Keratinocyte (primary cell): ENCODE measurements at places on chromosomes 5 and 9.

DNA sequence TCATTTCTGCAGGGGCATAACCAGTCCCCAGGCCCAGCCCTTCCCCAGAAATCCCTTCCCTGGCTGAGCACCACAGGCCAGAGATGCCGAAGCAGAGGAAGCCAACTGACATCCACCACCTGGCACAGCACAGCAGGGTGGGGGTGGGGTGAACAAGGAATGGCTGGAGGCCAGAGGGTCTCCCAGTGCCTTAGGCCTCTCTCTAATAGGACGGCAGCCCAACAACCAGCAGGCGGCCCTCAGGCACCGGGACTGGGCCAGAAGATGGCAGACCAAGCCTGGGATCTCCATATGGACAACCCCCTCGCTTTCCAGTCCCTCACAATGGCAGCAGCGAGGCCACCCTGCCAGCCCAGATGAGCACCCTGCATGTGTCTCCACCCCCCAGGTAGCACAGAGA is 13.2 kb downstream of the PDLIM4 start:
- no peak for DNase-seq

GRCh38 chr9:127919253-127919815 is 2.5 kb upstream of the ST6GALNAC4 start:
- DNase-seq = peak; percentile 97

GRCh38 chr9:92963831-92964606 is 16.7 kb downstream of the FGD3 start:
- DNase-seq = no peak

- no peak for DNase-seq
Measured at GRCh38 chr5:25107853-25108252, 463.1 kb upstream of the CDH10 start.

DNA sequence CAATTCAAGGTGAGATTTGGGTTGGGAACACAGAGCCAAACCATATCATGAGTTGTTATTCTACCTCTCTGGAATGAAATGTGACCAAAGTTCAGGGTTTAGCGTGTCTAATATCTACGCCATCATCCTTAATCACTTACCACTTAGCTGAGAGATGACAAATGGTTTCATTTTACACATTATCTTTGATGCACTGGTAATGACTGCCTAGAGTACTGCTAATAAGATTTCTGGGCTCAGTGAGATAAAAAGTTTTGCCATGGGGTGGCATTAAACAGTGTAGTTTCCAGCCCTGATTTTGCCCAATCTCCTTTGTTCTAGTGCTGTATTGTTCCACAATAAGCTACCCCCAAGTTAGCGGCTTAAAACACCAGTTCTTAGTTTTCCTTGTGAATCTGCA is 367.2 kb downstream of the MLLT3 start:
- no peak for DNase-seq

DNA sequence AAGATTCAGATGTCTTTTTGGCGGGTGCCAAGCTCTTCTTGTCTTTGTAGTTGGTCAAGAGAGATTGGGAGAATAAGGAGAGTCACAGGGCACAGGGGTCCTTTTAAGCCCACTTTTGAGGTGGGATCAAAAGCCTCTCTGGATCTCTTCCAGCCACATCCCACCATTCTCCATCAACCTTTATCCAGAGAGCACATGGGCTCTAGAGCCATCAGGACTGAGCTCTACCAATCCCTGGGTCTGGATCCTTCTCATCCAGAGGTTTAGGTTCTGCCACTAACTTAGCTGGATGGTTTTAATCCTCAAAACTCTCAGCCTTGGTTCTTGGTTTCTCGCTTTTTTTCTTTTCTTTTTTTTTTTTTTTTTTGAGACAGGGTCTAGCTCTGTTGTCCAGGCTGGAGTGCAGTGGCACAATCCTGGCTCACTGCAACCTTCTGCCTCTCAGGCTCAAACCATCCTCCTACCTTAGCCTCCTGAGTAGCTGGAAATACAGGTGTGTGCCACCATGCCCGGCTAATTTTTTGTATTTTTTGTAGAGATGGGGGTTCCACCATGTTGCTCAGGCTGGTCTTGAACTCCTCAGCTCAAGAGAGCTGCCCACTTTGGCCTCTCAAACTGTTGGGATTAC is 44.6 kb upstream of the MATR3 start:
- no peak for DNase-seq

GRCh38 chr5:127227881-127228280 is 62.7 kb upstream of the MEGF10 start:
- no peak for DNase-seq

DNA sequence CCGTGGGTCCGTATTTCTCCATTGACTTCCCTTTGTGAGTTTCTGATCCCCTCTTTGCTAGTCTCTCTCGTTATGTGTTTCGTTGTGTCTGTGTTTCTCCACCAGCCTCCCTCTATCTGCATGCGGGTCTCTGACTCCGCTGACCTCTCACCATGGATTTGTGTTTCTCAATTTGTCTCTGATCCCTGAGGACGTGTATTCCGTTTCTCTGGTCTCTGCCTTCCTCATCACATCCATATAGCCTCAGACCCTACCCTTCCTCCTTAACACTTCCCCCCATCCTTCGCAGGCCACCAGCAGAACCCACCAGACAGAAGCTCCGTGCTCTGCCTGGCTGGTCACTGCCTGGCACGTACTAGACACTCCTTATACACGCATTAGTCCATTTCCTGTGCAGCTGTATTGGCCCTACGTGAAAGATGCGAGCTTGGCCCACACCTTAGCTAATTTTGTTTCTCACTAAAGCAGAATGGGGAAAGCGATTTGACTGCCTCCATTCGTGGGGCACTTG is 631 bp downstream of the B4GALT7 start:
- DNase-seq = no peak

DNA sequence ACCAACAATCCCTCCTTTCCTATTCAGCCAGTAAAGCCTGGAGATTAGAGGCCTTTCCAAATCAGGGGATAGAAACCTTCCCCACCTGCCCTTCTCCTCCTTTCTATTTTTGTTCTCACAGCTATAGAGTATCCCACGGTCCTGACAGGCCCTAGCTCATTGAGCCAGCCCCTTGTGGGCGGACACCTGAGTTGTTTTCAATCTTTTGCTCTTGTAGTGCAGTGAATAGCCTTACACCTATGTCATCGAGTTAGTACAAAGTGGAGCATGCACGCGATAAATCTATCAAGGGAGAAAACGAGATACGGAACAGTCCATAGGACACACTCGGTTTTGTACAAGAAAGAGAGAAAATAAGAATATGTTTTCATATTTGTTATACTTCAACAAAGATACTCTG is 77.2 kb downstream of the TSPAN17 start:
- DNase-seq = no peak

GRCh38 chr5:129078247-129078646 is 16.3 kb upstream of the ISOC1 start:
- DNase-seq = no peak

GRCh38 chr5:133527311-133527710 is 85.0 kb downstream of the FSTL4 start:
- DNase-seq = no peak

- no peak for DNase-seq
Measured at GRCh38 chr9:35869621-35870216, 482 bp downstream of the OR13J1 start.

DNA sequence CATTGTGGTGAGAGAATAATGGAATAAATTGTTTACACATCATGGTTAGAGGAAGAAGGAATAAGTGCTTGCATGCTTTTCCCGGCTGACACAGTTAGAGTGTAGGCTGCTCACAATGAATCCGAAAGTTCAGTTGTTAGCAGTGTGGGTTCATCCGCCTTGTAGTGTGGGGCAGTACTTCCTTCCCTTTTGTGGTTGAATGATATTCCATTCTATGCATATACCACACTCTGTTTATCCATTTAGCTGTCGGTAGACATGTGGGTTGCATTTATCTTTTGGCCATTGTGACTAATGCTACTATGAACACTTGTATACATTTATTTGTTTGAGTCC is 84.0 kb downstream of the COL5A1 start:
- no peak for DNase-seq

- DNase-seq = no peak
Measured at GRCh38 chr5:122545986-122546385, 228.9 kb upstream of the SNX2 start.

GRCh38 chr5:105350486-105351140 is 1788.0 kb upstream of the NUDT12 start:
- DNase-seq = no peak

DNA sequence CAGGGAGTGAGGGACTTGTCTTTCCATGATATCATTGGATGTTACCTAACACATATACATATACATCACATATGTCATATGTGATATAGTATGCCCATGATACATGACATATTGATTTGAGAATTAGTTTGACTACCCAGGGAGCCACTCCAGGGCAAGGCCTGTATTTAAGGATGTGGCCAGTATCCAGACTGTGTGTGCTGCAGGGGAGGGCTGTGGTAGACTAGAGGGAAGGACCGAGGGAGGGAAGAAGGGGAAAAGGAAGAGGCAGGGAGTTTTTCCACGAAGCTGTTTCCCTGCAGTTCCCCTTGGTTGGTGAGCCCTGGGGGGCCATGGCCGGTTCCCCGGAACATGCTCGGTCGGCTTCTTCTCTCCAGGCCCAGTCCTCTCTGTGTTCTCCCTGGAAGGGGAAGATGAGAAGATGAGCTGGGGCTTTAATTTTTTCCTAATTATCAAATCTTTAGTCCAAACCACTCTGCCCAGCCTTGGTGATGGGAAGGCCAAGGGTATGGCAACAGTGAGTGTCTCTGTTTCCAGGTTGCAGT is 48.7 kb downstream of the NSUN2 start:
- DNase-seq = no peak

GRCh38 chr9:119639287-119639955 is 270.2 kb upstream of the BRINP1 start:
- no peak for DNase-seq

DNA sequence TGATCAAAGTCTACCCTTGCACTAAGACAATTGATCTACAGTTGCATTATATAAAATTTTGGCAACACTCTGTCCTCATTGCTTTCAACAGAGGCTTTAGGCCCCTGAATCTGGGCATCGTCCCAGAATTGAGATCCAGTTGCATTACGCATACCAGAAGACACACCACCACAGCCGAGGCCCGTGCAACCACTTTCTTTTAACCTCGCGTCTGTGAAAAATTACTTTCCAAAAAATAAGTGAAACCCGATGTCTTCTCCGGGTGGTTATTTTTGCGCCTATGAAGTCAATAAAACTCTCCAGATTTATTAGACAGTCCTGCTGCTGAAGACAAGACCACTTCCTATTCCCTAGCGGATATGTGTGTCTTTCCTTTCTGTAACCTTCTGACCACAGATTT is 52.1 kb upstream of the NFIB start:
- no peak for DNase-seq

GRCh38 chr9:110799396-110799795 is 130.8 kb downstream of the MUSK start:
- DNase-seq = no peak

GRCh38 chr5:7474821-7475403 is 79.0 kb downstream of the ADCY2 start:
- DNase-seq = no peak

DNA sequence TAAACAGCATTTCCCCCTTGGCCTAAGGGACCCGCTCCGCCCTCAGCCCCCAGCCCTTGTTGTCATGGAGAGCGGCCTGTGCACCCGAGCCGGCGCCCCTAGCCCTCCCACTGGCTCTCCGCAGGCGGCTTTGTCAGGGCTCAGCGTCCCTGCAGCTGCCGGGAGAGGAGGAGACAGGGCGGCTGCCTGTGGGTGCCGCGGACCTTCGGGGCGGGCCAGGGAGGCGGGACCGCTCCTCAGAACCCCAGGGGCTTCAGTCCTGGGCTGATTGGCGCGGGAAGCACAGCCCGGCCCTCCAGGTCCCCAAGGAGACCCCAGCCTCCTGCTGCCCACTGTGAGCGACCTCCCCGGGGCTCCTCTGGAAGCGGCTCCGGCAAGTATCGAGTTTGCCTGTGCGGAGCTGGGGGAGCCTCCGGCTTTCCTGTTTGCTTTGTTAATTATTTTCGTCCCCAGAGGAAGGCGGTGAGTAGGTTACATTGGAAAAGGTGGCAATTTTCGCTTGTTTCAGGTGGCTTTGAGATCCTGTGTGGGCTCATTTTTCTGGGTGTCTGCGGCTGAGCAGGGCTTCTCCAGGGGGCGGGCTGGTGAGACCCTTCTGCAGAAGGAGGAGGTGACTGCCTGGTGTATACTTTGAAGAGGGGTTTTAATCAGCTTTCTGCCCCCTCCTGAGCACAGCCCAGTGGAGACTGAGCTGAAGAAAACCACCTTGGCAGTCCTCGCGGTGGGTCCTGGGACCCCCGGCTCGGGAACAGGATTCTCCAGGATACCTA is at the start of gene FGD3:
Gene FGD3, plus strand, starts transcription at position 256 of the 770 bp plus-strand sequence. CDS start 28,734 bp downstream, outside the sequence.
- no peak for DNase-seq

GRCh38 chr5:172733974-172734346 is 37.0 kb downstream of the DUSP1 start:
- DNase-seq = no peak

DNA sequence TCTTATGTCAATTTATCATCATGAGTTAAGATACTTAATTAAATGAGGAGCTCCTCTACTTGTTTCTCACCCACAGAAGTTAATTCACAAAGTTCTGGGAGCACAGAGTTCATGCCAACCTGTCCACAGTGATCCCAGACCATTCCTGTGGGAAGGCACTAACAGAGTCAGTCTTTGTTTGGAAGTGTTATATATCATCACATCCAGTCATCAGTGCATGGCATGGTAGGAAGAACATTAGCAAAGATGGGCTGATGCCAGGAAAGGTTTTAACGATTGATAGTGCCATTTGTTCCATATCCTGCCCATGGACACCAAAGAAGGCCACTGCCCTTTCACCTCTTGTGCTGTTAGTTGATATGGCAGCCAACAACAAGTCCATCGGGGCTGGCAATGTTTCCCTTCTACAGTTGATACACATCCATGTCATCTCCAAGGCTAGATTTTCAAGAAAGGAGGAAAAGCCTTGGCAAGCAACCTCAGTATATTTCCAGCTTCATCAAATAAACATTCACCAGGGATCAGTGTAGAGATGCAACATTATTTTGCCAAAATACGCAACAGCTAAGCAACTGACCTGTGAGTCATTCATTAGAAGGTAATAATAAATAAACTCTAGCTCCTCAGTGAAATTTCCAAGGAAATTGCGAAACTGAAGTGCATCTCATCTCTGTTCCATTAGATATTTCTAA is 169.6 kb downstream of the RORB start:
- DNase-seq = no peak

DNA sequence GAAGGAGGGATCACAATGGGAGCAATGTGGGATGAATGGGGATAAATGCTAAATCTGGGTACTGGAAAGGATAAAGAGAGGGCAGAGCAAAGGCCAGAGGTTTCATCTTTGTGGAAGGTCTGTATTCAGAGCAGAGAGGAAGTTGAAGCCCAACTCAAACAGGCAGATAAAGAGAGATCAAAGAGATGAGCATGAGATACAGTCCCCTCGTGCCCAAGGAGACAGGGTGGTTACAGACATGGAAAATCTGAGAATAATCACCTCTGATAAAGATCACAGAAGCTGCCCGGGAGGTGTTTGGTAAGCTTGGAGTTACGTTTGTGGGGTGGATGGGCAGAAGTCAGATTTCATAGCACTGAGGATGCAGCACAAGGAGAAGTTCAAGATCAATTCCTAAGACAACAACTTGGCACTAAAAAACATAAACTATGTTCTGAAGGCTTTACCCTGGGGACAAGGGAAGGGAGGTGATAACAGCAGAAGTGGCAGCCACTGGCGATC is 459 bp upstream of the ERAP2 start:
- DNase-seq = no peak

- DNase-seq = no peak
Measured at GRCh38 chr5:75043633-75044264, 8.6 kb downstream of the GCNT4 start.
